Activated CD4-positive, CD25-positive, alpha-beta regulatory T cell treated with anti-CD3 and anti-CD28 coated beads, Interleukin-2, amount 50 U/mL, for 72 hours (primary cell): ENCODE measurements at places on chromosomes 13 and 19.
A peak's percentile ranks its signal among the peaks of the same experiment; 100 is the strongest.

- DNase-seq, result no peak
Observed at GRCh38 chr13:101289764-101290163, 126.5 kb downstream of the NALCN start.

DNA sequence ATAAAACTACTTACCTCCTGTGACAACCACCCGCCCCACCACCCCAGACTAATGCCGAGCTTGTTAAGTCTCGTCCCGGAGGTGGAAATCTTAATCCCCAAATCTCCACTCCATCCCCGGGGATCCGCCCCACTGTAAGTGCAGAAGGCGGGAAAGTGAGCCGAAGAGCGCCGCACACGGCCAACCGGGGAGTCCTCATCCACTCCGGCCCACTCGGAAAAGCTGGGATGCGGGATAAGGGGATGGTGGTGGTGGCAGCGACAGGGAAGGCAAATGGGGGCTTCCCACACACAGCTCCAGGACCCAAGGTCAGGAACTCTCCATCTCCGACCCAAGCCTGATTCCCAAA lies 621 bp downstream of the FBL start:
- DNase-seq, result no peak

GRCh38 chr13:110887597-110888333 lies 27.1 kb downstream of the ANKRD10 start:
- no peak for DNase-seq

GRCh38 chr13:106635616-106636015 lies 67.7 kb upstream of the ARGLU1 start:
- DNase-seq, result no peak

GRCh38 chr13:42747399-42747873 lies 33.9 kb upstream of the FAM216B start:
- DNase-seq, result no peak

DNA sequence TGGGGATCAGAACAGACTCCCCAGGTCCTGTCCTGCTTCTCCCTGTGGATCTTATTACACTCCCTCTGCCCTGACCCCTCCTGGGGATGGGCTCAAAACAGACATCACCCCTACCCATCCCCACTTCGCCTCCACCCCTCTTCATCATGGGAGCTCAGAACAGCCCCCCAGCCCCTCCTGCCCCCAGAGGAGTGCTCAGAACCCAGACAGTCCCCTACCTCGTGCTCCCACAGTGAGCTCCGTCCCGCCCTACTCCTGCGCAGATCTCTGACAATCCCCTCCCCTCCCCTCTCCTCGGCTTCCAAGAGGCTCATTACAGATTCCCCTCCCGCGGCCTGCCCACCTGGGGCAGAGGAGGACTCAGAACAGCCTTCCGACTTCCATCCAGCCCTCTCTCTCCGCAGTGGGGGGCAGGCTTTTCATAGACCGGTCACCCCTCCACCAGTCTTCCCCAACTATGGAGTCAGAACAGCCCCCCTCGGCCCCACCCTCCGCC lies 6.1 kb downstream of the NXNL1 start:
- no peak for DNase-seq

DNA sequence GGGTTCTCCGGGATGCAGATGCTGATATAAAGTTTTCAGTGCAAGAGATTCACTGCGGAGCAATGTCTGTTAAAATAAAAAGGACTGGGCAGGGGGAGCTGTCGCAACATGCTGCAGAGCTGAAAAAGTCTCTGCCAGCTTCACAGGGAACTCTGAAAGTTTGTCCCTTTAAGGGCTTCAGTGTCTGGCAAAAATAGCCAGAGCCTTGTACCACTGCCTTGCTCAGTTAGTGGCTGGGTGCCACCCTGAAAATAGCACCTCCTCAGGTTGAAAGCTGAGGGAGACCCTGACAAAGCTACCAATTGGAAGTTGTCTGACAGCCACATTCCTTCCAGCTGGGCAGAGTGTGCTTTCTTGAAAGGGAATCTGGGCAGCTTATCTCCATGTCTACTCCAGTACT lies 3.0 kb upstream of the NDFIP2 start:
- no peak for DNase-seq

DNA sequence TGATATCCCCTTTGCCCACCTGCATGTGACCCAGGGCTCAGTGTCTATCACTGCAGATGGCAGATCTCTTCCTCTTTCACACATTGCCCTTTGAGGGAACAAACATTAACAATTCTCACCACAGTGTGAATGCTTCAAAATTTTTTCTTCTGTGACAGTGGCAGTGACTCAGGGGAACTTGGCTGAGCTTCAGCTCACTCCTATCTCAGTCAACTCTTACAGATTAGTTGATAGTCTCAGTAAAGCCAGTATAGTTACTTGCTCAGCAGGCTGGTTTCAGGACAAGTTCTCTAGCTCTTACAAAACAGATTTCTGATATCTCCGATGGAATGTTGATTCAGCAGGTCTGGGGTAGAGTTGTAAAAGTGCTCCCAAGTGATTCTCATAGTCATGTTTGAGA lies 166.9 kb downstream of the DLEU7 start:
- no peak for DNase-seq

GRCh38 chr19:49808711-49809159 lies 4.4 kb downstream of the FUZ start:
- peak; percentile 84 for DNase-seq

- no peak for DNase-seq
Observed at GRCh38 chr19:37333457-37333856, 37.4 kb upstream of the ZNF527 start.

DNA sequence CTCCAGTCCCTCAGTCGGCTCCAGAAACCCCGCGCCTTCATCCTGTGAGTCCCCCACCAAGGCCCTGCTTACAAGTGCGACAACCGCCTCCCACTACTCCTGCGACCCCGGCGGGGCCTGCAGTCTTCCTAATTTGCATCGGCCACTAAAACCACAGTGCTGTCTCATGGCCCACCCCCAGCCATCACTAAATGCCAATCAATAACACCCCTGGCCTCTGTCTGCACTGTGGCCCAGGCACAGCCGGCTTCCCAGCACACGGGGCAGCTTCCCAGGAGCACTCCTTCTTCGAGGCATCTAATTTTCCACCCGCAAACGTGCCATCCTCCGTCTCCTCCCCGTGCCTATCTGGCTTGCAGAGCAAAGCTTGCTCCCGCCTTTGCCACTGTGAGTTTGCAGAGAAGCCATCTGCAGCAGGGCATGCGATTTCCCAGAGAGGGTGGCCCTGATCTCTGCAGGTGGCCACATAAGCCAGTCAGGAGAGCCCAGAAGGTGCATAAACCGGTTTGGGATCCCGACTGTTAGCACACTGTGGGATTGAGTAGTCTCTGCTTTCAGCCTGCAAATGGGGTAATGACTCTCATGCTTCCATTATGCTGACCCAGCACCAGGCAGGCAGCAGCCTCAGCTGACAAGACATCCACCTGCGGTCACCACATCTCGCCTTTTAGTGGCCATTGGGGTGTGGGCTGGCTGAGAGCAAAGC lies 34.0 kb upstream of the USE1 start:
- DNase-seq, result no peak

DNA sequence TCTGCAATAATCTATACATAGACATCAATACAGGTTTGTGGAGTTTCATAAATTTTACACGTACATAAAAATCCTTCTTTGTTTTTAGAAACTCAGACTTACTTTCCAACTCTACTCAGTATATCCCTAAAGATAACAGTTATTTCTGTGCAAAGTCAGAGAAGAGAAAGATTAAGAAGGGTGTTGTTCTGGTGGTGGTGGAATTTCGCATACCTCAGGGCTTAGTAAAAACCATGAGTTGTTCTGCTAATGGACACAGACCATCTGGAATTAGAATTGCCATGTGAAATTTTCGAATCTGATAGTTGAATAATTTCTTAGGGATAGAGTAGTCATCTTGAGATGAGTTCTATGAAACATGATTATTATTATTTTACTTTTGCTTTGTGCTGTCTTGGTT lies 102.7 kb downstream of the ZAR1L start:
- no peak for DNase-seq

DNA sequence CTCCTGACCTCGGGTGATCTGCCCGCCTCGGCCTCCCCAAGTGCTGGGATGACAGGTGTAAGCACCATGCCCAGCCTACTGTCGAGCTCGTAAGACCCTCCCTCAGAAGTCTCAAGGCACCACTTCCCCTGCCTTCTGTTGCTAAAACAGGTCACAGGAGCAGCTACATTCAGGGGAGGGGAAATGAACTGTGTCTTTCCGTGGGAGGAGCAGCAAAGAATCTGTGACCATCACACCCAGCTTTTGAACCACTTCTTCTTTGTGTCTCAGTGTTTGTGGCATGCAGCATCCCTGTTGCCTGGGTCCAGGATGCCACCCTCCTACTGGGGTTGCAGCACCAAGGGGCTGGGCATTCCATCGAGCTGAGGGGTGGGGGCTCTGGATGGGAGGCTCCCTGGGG lies 7.7 kb upstream of the CSNK1G2 start:
- no peak for DNase-seq

DNA sequence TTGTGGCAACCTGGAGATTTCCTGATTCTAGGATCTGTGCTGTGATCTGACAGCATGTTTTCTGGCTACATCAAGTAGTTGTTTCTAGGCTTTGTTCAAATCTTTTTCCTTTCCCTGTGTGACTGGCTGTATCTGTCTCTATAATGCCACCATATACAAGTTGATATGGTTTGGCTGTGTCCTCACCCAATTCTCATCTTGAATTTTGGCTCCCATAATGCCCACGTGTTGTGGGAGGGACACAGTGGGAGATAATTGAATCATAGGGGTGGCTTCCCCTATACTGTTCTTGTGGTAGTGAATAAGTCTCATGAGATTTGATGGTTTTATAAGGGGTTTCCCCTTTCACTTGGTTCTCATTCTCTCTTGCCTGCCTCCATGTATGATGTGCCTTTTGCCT lies 24.6 kb upstream of the CLDN10 start:
- DNase-seq, result no peak

DNA sequence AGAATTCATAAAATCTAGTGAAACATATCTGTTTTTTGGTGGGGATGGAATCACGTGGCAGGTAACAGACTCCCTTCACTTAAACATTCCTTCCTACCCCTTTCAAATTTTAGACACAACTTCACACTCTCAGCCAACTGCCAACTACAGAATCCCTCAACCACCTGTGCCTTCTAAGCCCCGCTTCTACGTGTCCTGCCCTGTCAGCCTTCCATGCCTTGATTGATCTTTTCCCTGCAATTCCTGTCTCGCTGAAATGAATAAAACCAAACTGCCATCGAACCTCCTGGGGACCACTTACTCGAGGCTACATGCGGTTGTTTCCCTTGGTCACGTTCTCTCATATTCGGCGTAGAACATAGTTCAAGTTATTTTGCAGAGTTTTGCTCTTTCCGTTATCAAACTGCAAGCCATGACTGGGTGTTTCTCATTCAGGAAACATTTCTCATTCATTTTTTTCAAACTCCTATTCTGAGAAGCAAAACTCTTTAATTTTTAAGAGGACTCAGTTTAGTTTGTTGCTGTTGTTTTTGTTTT lies 1.1 kb downstream of the ZNF625 start:
- no peak for DNase-seq

GRCh38 chr13:46389457-46390451 lies 2.7 kb upstream of the RUBCNL start:
- DNase-seq, result no peak

- no peak for DNase-seq
Observed at GRCh38 chr19:6378041-6378440, 2.3 kb upstream of the PSPN start.

DNA sequence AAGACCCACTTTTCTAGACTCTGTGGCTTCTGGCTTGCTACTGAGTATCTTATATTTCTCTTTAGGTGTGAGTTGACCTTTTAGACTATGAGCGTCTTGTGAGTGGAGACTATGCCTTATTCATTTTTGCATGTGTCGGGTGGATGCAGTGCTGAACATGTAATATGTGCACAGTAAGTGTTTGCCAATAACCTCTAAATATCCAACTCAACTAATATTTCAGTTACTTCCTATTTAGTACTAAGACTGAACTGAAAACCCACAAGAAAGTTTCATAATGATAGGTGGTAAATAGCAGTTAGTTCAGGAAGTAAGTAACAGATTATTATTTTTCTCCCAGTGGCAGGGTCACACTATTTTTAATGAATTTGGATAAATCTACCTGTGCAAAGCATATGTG lies 269.3 kb downstream of the KCNRG start:
- no peak for DNase-seq

GRCh38 chr19:56978023-56978565 lies 137.6 kb upstream of the PEG3 start:
- DNase-seq, result no peak

- no peak for DNase-seq
Observed at GRCh38 chr19:31352782-31353651, 3.8 kb upstream of the TSHZ3 start.

- no peak for DNase-seq
Observed at GRCh38 chr19:49287141-49287770, 37.7 kb downstream of the SLC6A16 start.

DNA sequence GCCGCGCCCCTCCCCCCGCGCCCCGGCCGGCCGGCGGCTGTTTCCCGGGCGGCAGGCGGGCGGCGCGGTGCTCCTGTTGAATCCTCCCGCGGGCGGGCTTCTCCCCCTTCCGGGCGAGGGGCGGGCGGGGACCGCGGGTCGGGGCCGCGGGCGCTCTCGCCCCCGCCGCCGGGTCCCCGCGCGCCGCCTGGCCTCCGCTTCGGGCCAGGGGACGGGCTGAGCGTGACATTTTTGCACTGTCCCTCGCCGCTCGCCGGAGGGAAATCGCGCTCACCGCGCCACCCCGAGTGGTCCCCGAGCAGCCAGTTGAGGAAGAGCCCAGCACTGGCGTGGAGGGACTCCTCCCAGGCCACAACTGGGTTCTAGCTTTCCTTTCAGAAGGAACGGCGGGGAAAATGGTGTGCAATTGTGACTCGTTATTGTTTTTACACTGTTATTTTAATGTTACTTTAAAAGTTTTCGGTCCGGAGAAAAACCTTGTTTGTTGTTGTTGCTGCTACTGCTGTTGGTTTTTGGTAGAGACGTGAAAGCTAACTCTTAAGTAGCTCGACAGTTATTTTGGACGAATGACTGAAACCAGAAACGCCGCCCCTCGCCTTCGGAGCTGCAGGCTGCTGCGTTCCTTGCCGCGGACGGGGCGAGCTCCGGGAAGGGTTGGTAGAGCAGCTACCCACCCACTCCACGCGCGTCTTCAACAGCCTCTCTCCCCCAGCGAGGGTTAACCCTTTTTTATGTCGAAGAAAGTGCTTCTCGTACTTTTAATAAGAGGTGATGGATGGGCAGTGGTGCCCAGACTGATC lies 959 bp downstream of the PDS5B start:
- peak; percentile 55 for DNase-seq

- DNase-seq, result no peak
Observed at GRCh38 chr19:52658595-52658994, 20.4 kb upstream of the ZNF83 start.
